ENCODE measurements at places on chromosomes 6 and 20.

- DNase-seq = no peak
These were observed 194.8 kb downstream of the FRK start for GRCh38 chr6:115865914-115866313.

- DNase-seq = no peak
These were observed 25.2 kb downstream of the TRAM2 start for GRCh38 chr6:52551483-52552277.

- DNase-seq = no peak
These were observed 524.6 kb upstream of the NOX3 start for GRCh38 chr6:155980014-155980767.

- DNase-seq = no peak
These were observed 7.0 kb upstream of the EPB41L2 start for GRCh38 chr6:131070061-131070460.

- DNase-seq = no peak
These were observed 8.0 kb downstream of the SLC12A5 start for GRCh38 chr20:46037036-46037435.

- no peak for DNase-seq
These were observed 601.5 kb downstream of the RNF144B start for GRCh38 chr6:18988636-18989035.

- DNase-seq = no peak
These were observed 150.6 kb downstream of the LAMA2 start for GRCh38 chr6:129033581-129033980.

- no peak for DNase-seq
These were observed 71.5 kb downstream of the SHLD1 start for GRCh38 chr20:5821627-5822215.

- no peak for DNase-seq
These were observed 48.2 kb downstream of the MRPL14 start for GRCh38 chr6:44078827-44079671.

GRCh38 chr20:57330998-57331397 is 1.4 kb downstream of the SPO11 start:
- no peak for DNase-seq

DNA sequence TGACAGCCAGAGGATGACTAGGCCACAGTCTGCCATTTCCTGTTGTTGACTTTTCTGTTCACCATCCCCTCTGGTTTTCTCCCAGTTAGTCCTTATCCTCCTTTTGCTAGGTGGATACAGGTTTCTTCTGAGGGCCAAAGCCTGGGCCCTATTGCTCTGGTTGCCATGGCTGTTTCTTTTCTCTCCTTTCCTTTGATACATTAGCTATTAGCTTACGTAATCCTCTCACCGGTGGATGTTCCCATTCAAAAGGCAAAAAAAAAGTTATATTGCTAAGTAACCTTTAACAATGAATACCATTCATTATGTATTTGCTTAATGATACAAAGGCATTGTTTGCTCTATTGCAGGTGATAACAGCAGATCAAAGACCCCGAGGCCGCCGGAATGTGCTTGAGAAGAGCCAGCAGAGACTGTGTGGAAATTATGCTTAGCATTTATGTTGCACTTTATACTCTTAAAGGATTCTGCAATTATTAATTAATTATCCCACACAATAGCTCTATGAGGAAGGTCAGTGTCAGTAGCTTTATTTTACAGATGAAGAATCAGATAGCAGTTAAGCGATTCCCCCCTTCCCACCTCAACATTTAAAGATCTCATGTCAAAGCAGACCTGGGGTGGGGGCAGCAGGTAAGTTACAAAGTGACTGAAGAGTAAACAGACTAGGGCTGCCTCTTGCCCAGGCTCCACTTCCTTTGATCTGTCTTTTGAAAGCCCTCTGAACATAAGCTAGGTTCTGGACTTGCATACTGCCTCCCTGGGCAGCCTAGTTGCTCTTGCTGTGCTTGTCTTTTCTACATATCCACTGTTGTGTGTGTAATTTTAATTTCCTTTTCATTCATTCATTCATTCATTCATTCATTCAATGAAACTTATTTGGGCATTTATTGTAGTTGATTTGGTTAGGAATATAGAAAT is 14.5 kb upstream of the TFB1M start:
- no peak for DNase-seq

GRCh38 chr6:157713451-157714152 is 109.4 kb upstream of the SNX9 start:
- no peak for DNase-seq

- DNase-seq = no peak
These were observed 12.7 kb downstream of the BFSP1 start for GRCh38 chr20:17518339-17519052.

- peak; percentile 48 for DNase-seq
These were observed 1.4 kb upstream of the MARCKS start for GRCh38 chr6:113855500-113856374.

- DNase-seq = peak; percentile 16
These were observed 155.5 kb downstream of the PTPRK start for GRCh38 chr6:128364766-128365519.

DNA sequence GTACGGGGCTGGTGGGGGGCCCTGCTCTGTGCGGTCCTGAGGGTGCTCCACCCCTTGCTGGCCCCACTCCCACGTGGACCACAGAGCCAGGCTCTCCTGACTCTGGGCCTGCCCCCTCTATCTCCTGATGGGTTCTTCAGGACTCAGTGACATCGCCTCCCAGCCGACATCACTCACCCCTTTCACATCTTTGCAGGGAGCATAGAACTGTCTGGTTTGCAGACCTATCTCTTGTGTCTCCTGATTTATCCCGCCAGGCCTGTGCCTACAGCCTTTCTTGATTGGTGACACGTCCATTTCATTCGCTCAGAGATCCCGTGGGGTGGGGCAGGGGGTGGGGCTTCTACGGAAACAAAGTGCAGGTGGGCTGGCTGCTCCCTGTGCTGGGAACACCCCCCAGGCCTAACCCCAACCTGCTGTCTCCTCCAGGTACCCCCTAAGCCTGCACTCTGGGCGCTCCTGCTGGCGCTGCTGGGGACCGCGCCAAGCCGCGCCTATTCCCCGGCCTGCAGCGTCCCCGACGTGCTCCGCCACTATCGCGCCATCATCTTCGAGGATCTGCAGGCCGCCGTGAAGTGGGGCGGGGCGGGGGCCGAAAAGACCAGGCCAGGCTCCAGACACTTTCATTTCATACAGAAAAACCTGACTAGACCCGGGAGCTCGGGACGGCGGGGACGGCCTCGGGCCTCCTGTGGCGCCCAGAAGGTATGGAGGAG is 1.7 kb downstream of the C20orf204 start:
- DNase-seq = no peak

DNA sequence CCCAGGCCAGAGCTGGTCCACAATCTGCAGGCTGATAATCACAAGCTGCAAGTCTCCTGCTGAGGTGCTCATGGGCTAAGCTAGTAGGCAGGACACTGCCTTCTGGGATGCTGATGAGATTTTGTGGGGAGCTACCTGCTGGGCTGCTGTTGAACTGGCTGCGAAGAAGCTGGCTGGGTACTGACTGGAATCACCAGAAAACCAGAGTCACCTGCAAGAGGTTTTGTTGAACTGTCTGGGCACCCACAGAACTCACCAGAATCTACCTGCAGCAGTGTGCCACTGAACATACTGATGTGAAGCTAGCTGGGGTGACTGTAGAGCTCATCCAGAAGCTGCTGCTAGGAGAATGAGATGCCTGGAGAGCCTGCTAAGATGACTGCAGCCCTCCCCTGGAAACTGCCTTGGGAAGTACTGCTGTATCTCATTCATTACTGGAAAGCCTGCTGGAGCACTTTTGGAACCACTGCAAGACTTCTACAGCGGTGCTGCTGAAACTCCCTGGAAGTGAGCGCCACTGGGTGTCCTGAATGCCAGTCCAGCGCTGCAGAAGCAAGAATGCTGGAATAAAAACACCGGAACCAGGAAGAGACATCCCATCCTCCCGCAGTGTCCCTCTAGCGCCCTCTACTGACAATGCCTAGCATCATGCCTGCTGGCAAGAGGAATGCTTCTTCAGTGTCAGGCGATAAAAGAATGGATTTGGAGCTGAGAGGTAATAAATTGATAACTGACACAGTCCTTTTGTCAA is 64.9 kb upstream of the ARHGAP18 start:
- DNase-seq = peak; percentile 94

DNA sequence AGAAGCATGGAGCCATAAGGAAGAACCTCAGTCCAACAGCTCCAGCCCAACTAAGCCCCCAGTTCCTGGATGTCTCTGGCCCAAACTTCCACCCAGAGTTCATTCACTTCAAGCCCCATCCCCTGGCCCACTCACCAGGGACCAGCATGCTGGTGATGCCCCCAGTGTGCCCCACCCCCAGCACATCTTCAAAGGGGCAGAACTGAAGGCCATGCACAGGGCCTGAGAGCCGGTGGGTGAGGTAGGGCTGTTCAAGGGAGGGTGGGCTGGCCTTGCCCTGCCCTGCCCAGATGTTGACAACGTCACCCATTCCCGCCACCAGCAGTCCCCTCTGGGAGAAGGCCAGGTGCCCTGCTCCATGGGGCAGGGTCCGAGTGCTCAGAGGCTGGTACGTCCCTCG is 3.6 kb downstream of the B3GALT4 start:
- DNase-seq = no peak

- peak; percentile 24 for DNase-seq
These were observed 156.9 kb upstream of the BEND3 start for GRCh38 chr6:107272246-107272645.

DNA sequence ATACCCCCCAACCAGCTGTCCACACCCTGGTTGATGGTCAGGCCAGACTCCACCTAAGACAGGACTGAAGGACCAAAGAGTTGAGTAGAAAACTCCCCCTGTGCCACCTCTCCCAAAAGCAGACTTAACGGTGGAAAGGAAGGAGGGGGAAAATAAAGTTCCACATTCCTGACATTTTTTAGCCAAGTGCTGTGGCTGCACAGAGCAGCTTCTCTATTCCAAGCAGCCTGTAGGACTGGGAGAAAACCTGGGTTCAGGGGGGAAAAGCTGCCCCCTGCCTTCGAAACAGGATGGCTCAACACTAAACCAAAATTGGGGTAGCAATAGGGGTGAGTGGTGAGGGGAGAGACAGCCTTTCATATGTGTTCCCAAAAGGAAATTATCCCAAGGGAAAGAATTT is 3.6 kb downstream of the TRAM2 start:
- no peak for DNase-seq

GRCh38 chr20:25197870-25198190 is 2.3 kb downstream of the ENTPD6 start:
- DNase-seq = no peak

DNA sequence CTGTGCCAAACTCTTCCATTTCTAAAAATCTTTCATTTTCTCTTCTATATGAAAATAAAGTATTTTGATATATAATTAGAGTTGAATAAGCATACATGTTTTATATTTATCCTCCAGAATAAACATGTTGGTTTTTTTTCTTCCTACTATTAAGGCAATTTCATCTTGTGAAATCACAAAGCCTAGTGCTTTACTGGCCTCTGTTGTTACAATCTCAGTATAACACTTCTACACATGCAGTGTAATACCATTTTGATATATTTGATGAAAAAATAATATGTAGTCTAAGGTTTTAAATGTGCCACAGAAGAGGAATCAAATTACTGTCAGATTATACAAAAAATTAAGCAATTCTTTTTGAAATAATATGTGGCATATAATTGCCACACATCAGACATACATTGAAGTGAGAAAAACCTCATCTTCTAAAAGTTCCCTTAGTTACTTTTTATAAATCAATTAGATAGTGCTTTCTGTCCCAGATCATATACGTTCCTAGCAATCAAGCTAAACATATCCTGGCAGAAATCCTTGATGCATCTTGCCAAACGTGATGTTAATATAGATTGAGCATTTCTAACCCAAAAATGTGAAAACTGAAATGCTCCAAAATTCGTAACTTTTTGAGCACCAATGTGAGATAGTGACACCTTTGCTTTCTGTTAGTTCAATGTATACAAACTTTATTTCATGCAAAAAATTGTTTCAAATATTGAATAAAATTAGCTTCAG is 225.1 kb upstream of the MANEA start:
- peak; percentile 45 for DNase-seq

DNA sequence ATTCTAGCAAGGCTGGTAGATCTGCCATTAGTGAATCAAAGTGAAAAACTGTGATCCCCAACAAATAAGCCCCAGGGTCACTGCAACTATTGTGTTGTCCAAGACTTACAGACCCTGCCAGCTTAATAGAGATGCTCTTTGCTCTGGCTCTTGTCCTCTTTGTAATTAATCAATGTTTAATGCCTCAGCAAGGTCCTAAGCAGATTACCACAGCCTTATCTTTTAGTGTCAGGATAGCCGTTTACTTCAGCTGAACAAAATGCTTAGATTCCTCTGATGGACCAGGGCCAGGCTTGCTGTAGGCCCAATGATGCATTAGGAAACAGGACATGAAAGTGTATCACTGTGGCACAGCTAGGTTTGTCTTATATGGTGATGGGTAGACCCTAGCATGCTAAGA is 353.3 kb downstream of the HACE1 start:
- DNase-seq = peak; percentile 33

GRCh38 chr20:39133201-39133600 is 171.1 kb downstream of the DHX35 start:
- no peak for DNase-seq

- DNase-seq = no peak
These were observed 98.6 kb upstream of the TAB2 start for GRCh38 chr6:149218915-149219314.

GRCh38 chr6:154733183-154733625 is at the start of gene SCAF8:
Gene SCAF8, plus strand, starts transcription at chr6:154733416. Its CDS starts 485 bp downstream, at chr6:154733901.
- peak; percentile 94 for DNase-seq

DNA sequence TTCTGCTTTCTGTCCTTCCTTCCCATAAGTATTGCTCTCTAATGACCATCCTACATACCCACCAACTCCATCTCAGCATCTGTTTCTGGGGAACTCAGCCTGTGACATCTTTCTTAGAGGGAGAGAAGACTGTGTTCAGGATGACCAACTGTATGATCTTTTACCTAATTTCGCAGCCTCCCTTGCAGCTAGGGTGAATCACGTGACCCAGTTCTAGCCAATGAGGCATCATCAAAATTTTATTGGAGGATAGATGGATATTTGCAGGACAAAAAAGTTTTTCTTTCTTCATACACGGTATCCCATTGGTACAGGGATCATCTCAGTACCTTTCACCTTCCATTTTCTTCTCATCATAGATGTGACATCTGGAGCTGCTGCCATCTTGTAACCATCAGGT is 14.4 kb upstream of the MC3R start:
- DNase-seq = no peak

GRCh38 chr6:119334535-119335264 is 14.9 kb downstream of the MAN1A1 start:
- peak; percentile 38 for DNase-seq

- no peak for DNase-seq
These were observed 8.5 kb downstream of the RNF8 start for GRCh38 chr6:37362101-37362828.

DNA sequence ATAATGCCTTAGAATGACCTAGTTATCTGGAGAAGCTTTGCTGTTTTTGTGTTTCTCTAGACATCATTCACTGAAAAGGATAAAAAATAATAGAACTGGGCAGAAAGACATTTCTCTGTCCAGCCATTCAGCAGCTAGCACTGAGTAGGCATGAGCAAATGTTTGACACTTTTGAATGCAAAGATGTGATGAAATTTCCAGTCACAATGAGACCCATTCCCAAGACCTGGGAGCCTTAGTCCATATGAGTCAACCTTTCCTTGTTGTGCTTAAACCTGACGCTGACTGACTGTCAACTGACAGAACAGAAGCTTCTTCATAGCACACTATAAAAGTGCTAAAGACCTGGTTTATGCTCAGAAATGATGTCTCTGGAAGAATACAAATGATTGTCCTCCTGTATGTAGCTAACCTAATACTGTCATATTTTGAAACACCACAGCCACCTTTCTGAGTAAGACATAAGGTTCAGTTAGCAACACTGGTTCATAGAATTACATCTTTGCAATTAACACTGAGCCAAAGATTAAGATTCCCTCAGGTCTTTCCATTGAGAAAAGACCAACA is 17.1 kb downstream of the RALGAPA2 start:
- no peak for DNase-seq

- no peak for DNase-seq
These were observed 14.7 kb downstream of the FOXQ1 start for GRCh38 chr6:1326535-1327121.

Measured in OCI-M1 (cell line).